Mucosa of descending colon (tissue), 3 donors: ENCODE measurements at places on chromosomes 7 and 10.

GRCh38 chr7:100585511-100586265, at the start of gene LRCH4:
Gene LRCH4, minus strand, starts transcription at chr7:100586129. Its CDS starts 29 bp downstream, at chr7:100586100.
- DNase-seq: peak; percentile 88

DNA sequence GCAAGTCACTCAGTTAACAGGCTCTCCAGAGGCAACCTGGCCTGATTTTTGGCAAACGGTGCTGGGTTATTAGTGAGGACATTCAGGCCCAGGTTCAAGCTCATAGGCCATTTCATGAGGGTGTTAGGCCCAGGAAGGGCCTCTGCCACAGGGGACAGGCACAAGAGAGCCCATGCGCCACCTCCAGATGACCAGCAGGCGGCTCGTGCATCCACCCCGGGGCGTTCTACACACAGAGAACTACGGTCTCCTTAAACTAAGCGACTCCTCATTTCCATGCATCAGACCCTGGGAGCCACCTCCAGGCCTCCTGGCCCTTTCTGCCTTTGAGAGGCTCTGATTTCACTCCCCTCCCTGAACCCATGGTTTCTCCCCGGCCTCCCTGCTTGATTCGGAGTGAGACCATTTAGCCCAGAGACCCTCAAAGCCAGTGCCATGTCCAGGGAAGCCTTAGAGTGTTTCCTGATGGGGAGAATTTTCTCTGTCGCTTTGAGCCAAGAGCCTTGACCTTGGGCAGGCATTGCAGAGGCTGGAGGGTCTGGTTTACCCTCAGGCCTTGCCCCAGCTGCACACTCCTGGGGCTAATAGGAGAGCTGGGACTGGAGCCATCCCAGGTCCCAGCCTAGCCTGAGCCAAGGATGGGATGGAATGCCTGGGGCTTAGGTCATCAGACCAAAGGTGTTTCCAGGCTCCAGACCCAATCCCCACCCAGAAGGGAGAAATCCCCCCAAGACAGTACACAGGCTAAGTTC, 188.0 kb downstream of the GRID1 start:
- DNase-seq: no peak

GRCh38 chr7:135744938-135745702, 3.5 kb downstream of the FAM180A start:
- DNase-seq: no peak

GRCh38 chr7:112192236-112193154, 13.7 kb downstream of the DOCK4 start:
- no peak for DNase-seq

GRCh38 chr10:51658000-51658399, 41.4 kb downstream of the CSTF2T start:
- DNase-seq: no peak
